SJSA1 (cell line): ENCODE measurements at places on chromosomes 2 and 18. TPM values are rescaled to one million over a fixed set of nuclear protein-coding genes. Genes with fewer than 3 reads are reported as not detected.

GRCh38 chr2:213763963-213764362, 479.7 kb downstream of the SPAG16 start:
- no peaks in the 10 kb centered on the region for H3K27me3 ChIP-seq
- H3K36me3 ChIP-seq, result no peaks in the 10 kb centered on the region
- no peak overlapping the region for H3K27ac ChIP-seq

- no peak for DNase-seq
- no peak overlapping the region for H3K27ac ChIP-seq
- H3K4me3 ChIP-seq, result no peak overlapping the region
- peaks cover 30% of the 10 kb centered on the region for H3K4me1 ChIP-seq
- no peaks in the 10 kb centered on the region for H3K36me3 ChIP-seq
- no peaks in the 10 kb centered on the region for H3K27me3 ChIP-seq
Measured at GRCh38 chr2:215797676-215798075, 215.7 kb downstream of the MREG start.

DNA sequence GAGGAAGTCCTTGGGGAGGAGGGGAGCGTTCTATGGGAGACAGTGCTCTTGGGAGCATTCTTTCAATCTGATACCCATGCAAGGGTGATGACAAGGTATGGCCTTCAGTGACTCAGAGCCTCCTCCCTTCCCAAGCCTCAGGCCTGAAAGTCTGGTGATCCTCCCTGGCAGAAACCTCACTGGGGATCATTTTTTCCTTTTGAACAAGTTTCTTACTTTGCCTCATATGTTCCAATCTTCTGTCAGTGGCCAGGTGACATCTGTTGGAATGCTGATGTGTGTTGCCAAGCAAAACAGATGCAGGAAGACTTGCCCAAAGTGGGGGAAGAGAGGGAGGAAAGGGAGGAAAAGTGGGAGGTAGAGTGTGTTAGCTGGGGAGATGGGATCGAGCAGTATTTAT, 224.8 kb downstream of the NEDD4L start:
- H3K4me1 ChIP-seq, result peaks cover 27% of the 10 kb centered on the region
- H3K27ac ChIP-seq, result no peak overlapping the region
- no peak overlapping the region for H3K4me3 ChIP-seq
- H3K27me3 ChIP-seq, result no peaks in the 10 kb centered on the region

DNA sequence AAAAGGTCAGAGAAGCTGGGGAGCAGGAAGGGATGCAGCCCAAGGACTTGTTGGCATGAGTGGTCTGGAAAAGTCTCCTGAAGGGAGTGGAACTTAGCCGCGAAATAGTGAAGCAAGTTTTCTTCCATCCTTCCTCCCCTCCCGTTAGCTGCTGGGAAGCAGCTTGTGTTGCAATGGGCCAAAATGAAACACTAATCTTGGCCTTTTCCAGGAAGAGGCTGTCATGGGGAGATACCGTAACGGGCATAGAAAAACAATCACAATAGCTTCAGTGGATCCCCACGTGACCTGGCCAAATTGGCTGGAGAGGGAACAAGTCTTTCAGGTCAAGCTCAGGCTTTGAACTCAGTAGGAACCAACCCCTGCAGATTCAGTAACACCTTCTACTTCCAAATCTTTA, 49.3 kb downstream of the SEMA4F start:
- no peak for DNase-seq
- no peak overlapping the region for H3K4me3 ChIP-seq
- no peaks in the 10 kb centered on the region for H3K36me3 ChIP-seq

- H3K4me3 ChIP-seq, result no peak overlapping the region
- DNase-seq, result no peak
- no peaks in the 10 kb centered on the region for H3K27me3 ChIP-seq
- peaks cover 9% of the 10 kb centered on the region for H3K4me1 ChIP-seq
- no peaks in the 10 kb centered on the region for H3K36me3 ChIP-seq
Measured at GRCh38 chr2:160028431-160029269, 33.8 kb downstream of the PLA2R1 start.

Gene UGT1A8
- not detected in 2 replicates for total RNA-seq

Gene ANKRD23
- 2.5 and 3.4 TPM in 2 replicates for total RNA-seq
